ENCODE measurements at places on chromosomes 13 and 19.

DNA sequence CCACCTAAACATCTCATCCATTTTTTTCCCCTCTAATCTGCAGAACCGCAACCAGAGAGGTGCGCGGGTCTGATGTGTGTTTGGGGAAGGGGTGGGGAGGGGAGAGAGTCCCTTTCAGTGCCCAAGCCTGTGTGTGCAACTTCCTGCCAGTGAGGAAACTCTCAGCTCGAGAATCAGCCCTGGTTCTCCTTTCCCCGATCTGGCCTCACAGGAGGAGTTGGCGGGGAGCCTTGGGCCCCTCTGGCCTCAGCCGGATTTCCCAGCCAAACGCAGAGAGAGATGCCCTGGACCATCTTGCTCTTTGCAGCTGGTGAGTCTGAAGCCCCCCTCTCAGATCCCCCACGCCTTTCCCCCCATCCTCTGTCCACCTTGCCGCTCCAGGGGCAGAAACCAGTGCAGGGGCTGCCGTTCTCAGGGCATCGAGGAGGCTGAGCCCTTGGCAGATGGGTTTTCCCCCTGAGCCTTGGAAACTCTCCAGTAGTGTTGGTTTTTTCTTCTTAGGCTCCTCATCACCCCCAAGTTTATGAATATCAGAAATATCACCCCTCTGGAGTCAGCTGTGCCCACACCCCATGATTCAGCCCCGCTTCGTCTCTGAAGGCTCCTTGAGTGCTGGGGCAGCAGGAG is at the start of gene C19orf38:
Gene C19orf38 (plus strand): TSS at position 186 of the 627 bp plus-strand sequence. CDS start 94 bp downstream, at position 280.
- DNase-seq, result no peak

DNA sequence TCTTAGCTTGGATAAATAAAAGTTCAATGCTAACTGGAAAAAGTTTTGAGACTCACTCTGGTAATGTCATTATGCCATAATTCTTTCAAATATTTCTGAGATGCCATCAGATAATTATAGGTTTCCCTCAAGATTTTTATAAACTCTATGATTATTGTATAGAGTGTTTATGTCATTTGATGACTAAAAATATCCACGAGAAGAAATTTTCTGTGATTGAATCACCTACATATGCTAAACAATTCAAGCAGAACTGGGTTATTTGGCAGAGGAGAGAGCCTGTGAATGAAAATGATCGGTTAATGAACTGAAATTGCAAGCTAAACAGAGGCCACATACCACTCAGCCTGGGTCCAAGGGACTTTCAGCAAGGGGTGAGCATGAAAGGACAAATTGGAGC is 92.6 kb upstream of the TSC22D1 start:
- DNase-seq, result no peak

DNA sequence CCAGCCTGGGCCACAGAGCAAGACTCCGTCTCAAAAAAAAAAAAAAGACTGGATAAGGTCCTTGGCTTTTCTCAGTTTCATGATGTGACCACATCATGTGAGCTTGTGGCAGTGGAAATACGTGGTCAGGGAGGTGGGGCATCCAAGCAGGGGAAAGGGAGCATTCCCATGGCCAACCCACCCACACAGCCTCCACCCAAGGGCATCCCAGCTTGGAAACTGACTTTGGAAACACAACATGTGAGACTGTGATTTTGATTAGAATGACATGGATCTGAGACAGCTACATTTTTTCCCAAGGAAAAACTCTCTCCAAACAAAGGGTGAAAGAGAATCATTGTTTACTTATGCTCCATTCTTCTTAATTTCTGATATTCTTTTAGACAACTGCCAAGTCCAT is 405.0 kb upstream of the ZNF507 start:
- no peak for DNase-seq

DNA sequence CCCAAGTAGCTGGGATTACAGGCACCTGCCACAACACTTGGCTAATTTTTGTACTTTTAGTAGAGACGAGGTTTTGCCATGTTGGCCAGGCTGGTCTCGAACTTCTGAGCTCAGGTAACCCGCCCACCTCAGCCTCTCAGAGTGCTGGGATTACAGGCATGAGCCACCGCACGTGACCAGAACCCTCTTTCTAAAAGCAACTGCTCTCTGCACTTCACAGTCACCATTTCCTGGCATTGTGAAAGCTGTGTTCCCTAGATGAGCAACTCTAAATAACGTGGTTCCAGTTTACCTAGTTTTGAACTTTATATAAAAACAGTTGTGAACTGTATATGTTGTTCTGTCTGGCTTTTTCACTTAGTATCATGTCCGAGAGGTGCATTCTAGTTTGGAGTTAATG is 152.9 kb downstream of the SIPA1L3 start:
- DNase-seq, result no peak

DNA sequence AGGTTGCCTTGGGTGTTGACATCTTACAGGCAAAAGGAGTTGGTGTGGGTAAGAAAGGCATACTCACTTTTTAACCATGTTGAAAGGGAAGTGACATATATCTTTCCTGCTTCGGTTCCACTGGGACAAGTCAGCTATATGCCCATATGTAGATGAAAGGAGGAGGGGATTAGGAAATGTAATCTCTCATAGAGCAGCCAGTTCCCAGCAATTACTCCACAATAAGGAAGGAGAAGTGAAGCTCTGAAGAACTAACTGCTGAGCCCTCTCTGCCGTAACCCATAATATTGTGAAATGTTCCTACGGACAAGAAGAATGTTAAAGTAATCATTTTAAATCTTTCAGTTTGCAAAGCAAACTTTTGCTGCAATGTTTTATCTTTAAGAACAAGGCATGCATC is 82.2 kb downstream of the EDNRB start:
- no peak for DNase-seq

DNA sequence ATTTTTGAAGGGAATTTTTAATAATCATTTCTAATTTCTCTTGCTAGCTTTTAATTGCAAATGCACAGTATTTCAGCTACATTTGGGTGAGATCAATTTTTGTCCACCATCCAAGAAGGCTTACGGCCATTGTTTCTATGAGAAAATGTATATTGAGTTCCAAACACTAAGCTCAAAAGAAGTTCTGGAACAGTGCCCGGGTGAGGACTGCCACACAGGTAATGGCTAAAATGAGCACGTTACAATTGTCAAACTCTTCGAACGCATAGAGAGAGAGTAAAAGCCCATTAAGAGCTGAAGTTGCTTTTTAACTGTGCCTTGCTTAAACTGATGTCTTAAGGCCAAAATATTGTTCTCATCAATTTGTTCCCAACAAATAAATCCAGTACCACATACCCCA is 755.0 kb downstream of the DIAPH3 start:
- DNase-seq, result peak; percentile 73

DNA sequence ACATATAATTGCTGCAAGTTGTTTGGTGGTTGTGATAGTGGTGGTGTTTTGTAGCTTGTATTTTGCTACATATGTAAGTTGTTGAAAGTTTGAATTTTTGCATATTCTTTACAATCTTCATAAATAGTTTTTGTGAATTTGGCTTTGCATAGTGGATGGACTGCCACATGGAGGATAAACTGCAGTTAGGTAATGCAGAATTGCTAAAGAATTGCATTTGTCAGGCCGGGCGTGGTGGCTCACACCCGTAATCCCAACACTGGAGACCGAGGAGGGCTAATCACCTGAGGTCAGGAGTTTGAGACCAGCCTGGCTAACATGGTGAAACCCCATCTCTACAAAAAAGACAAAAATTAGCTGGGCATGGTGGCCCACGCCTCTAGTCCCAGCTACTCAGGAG is 111.9 kb downstream of the ZAR1L start:
- DNase-seq, result no peak

- DNase-seq, result no peak
Measured at GRCh38 chr13:75699062-75699461, 62.9 kb downstream of the LMO7 start.

GRCh38 chr19:6354098-6354674 is 7.1 kb upstream of the CLPP start:
- DNase-seq, result no peak

DNA sequence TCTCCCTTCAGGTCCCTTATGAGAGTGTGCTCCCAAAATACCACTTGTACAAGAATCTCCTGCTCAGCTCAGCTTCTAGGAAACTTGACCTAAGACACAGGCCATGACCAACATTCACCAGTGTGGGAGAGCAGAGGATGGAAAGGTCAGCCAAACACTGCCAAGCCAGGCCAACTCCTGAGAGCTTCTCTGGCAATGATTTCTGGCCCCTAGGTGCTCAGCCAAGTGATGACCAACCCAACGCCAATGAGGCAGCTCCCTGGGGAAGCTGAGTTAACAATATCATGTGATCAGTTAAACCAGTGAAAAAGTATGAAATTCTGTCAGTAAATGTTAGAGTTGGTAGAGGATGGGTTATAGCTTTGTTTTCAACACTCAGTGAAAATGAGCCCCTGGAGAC is 49.1 kb upstream of the FLT1 start:
- DNase-seq, result no peak

DNA sequence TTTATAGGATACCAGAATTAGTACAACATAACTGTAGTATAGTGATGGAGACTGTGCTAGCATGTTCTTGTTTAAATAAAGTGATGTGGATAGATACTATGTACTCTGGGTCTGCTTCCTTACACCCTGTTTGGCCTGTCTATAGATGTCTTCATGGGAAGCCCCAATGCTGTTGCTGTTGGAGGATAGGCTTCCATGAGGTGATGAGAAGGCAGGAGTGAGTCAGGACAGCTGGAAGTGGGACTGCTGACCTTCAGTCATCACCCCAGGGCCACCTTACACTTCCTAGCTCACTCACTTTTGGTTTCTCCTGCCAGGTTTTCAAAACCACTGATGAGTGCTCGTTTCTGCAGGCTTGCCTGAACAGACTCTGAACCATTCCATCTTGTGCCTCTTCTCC is 4.2 kb downstream of the KCTD4 start:
- no peak for DNase-seq

DNA sequence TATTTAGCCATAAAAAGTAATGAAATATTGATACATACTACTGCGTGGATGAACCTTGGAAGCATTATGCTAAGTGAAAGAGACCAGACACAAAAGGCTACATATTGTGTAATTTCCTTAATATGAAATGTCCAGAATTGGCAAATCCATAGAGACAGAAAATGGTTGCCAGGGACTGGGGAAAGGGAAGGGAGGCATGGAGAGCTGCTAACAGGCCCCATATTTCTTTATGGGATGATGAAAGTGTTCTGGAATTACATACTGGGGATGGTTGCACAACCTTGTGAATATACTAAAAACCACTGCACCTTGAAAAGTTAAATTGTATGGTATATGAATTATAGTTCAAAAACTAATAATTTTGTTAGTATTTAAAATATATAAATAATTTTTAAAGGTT is 3.6 kb downstream of the IFT88 start:
- no peak for DNase-seq

GRCh38 chr13:62431852-62432251 is 1016.2 kb upstream of the PCDH20 start:
- DNase-seq, result no peak

- DNase-seq, result no peak
Measured at GRCh38 chr13:50467156-50468110, 376.1 kb downstream of the DLEU7 start.

Measured in NCI-H345 (cell line).